ENCODE measurements at places on chromosomes 5 and 9.

- DNase-seq = no peak
Measured at GRCh38 chr9:33728613-33729012, 66.7 kb upstream of the PRSS3 start.

GRCh38 chr5:56412601-56413379 lies 179.7 kb upstream of the ANKRD55 start:
- DNase-seq = no peak

GRCh38 chr5:173785866-173786265 lies 102.3 kb upstream of the CPEB4 start:
- no peak for DNase-seq

DNA sequence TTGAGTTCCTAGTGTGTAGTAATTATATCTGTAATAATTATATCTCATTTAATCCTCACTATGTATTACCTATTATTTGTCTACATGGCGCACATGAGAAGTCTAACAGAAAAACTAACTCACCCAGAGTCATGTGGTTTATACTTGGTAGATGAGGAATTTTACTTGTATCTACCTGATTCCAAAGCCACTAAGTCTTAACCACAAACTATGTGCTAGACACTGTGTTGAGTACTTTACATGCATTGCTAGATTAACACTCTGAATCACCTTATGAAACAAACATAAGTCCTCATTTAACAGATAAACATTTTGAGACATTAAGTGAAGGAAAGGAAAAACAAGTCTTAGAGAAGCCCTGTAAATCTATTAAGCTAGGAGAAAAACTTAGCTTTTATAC lies 404.8 kb downstream of the TLR4 start:
- no peak for DNase-seq

- peak; percentile 5 for DNase-seq
Measured at GRCh38 chr5:57834829-57835608, 352.4 kb upstream of the ACTBL2 start.

DNA sequence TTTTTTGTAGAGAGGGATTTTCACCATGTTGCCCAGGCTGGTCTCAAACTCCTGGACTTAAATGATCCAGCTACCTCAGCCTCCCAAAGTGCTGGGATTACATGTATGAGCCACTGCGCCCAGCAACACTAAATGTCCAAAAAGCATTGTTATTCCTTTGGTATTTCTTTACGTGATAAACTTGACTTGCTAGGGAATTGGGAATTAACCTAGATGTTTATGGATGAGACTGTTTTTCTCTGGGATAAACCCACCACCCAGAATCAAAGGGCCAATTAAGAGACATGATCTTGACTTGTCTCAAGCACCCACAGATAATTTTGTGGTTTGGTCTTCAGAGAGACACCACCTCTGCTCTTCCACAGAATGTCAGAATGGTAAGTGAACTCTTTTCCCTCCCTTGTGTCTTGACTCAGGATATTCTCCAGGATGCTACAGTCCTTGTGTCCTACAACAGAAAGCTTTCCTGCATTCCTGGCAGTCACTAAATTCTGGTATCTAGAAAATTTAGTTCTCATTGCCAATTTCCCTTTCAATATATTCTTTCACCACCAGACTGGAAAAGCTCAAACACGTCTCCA lies 55.7 kb downstream of the ALDH1A1 start:
- DNase-seq = no peak

DNA sequence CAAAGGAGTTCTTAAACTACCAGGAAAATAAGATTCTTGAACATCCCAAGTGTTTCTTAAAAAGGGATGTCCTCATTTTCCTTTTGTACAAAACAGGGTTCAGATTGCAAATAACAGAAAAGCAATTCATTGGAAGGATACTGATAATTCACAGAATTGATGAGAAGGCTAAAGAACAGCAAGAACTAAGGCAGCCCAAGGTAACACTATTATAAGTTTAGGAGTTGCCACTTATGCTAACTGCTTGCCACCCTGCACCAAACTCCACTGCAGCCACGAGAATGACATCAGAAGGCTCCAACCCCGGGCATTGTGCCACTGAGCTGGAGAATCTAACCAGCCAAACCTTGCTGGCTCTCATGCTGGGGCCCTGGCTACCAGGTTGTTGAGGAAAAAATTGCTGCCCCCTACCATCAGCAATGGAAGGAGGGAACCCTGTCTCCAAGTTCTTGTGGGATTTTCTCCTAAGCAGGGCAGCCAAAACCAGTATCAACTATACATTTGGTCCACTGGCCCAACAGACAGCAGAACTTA lies 123.4 kb downstream of the ARL15 start:
- no peak for DNase-seq

GRCh38 chr9:114226246-114227055 lies 71.1 kb downstream of the COL27A1 start:
- DNase-seq = no peak

DNA sequence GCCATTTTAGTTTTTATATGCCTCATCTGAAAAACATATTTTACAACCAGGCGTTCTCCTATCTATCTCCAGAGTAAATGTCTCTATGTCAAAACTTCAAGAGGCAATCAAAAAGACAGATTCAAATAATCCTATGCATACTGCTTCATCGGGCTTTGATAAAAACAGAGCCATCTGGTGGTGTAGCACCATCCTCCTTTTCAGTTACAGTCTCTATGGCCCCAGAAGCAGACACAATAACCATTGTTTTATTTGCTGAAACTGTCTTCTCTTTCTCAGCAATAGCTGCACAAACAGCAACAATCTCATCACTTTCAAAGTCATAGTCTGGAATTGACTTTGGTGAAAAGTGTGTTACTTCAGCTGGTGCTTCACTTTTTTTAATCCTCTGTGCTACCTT lies 36.3 kb downstream of the PTGER4 start:
- no peak for DNase-seq
